Calu3 (cell line): ENCODE measurements at places on chromosomes 1 and 21. TPM values are rescaled to one million over a fixed set of nuclear protein-coding genes. Genes with fewer than 3 reads are reported as not detected.
A peak's percentile ranks its signal among the peaks of the same experiment; 100 is the strongest.

DNA sequence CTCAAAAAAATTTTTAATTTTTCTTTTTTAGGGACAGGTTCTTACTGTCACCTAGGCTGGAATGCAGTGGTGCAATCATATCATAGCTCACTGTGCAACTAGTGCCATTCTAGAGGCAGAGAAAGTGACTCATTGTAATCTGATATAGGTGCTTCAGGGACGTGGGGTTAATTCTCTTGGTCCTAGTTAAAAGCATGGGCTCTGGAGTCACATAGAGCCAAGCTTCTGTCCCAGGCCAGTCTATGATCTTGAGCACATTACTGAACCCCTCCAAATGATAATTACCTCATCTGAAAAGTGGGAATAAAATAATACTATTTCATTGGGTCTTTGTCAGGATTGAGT lies 1.1 kb upstream of the ADIPOR1 start:
- peak; percentile 61 for DNase-seq

DNA sequence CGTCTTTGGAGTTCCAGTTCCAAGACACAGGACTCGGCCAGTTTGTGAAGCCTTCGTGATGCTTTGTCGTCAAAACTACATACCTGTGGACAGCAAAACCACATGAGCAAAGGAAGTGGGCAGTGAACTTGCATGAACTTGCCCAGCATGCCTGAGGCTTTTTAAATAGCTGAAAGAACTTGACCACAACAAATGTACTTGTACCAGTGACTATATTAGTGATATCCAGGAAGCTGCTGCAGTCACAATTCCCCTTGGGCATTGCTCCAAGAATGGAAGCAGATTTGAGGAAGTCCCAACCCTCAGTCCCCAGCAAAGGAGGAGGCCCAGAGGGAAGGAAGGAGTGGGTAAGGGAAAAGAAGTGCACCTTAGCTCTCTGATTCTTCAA lies 2.6 kb downstream of the FUCA1 start:
- peak; percentile 7 for DNase-seq

GRCh38 chr21:43778469-43779335 lies 2.6 kb upstream of the CSTB start:
- peak; percentile 49 for DNase-seq

GRCh38 chr1:47914952-47915676 lies 82.1 kb downstream of the TRABD2B start:
- no peak for DNase-seq

Gene FCGR3B
- total RNA-seq: not detected in 2 replicates

Gene TMEM269
- total RNA-seq: 0.94 and 1.7 TPM in 2 replicates

Gene ODR4
- 29.6 and 30.4 TPM in 2 replicates for total RNA-seq
